ENCODE measurements at places on chromosomes 7 and 10. TPM values are rescaled to one million over a fixed set of nuclear protein-coding genes. Genes with fewer than 3 reads are reported as not detected.

- DNase-seq, result no peak
These were observed at the start of gene CDK5 for GRCh38 chr7:151057506-151057988. CDK5 (minus strand) TSS chr7:151057897; CDS start chr7:151057848, 49 bp downstream.

DNA sequence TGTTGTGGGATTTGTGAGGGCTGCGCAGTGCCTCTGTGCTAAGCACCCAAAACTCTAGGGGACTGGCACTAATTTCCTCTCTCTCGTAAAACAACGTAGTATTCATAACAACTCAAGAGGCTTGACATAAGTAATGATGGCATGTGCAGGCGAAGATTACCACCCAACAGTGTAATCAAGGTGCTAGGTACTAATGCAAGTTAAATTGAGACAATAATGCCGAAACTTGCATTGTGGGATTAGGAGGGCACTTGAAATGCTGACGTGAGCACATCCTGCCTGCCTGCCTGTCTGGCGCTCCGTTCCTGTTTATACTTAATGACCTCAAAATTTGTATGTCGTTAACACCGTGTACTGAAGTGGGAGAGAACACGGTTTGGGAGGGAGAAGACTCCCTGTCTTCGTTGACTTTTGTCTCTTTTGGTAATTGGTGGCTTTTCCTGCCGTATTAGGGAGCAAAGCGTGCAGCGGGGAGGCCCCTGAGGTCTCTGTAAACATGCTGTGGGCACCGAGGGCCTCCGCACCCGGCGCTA is 139.0 kb downstream of the MGMT start:
- no peak for DNase-seq

ADAP1 gene
- total RNA-seq, result 13.0 TPM

DNA sequence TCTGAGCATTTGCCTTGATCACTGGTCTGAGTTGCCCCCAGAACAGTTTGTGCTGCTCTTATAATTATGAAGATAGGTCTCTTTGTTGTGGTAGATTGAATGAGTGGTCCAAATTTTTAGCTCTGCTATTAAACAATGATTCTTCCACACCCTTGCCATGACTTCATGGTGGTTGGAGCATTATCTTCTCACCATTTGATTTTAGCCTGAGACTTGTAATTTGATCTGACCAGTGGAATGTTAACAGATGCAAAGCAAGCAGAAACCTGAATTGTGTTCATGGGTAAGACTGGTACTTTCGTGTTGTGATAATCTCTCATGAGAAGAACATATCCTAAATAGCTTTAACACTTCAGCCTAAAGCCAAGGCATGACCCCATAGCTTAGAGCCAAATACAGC is 139.1 kb downstream of the TFPI2 start:
- no peak for DNase-seq

- no peak for DNase-seq
These were observed 26.8 kb upstream of the C7orf33 start for GRCh38 chr7:148563583-148564274.

- peak; percentile 71 for DNase-seq
These were observed at the start of gene IFIT5 for GRCh38 chr10:89414146-89414878. IFIT5 (plus strand) TSS chr10:89414568; CDS start chr10:89414799, 231 bp downstream.

ZDHHC6 gene
- total RNA-seq, result 46.3 TPM

DNA sequence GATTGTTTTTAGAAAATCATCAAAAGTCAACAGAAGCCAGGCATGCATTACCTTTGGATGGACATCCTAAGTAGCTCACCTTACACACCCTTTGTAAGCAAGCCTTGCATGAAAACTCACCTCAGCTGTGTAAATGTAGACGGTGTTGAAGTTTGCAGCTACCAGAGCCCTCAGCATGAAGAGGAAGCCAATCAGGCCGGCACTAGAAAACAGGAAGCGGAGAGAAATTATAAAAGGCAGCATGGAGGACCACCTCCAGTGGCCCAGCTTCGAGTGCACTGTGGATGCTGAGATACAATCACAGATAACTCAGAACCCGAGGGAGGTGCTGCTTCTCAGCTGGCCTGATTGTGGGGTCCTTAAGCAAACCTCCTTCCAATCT is 75.3 kb downstream of the SVOPL start:
- no peak for DNase-seq

ERVW-1 gene
- not detected for total RNA-seq

GRCh38 chr10:32232378-32232777 is 114.6 kb downstream of the EPC1 start:
- no peak for DNase-seq

DNA sequence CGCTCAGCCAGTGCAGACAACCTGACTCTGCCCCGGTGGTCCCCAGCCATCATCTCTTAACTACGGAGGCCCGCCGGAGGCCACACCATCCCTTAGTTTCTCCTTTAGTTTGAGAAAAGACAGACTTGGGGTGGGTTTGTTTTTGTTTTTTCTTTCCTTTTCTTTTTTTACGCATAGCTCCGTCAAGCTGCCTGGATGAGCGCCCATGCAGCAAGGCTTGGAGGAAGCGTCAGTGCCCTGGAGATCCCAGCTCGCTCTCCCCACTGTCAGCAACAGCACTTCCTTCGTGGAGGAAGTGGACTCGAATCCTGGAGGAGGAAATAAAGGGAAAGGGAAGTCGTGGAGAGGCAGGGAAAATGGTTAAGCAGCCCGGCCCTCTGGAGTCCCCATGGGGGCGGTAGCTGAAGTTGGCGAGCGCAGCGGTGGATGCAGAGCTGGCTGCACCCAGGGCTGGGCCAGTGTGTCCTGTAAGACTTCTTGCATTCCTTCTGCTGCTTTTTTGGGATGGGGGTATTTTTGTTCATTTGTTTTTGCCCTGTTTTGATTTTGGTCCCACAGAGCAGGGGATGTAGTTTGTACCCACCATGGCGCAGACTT is 35.9 kb upstream of the GJD4 start:
- DNase-seq, result no peak

GRCh38 chr10:109859221-109859620 is 64.1 kb downstream of the XPNPEP1 start:
- no peak for DNase-seq

Data from activated CD4-positive, alpha-beta memory T cell treated with anti-CD3 and anti-CD28 coated beads, Interleukin-2, amount 10 ng/mL, durations not matched to agents 7 days and 5 days (primary cell).